T-helper 17 cell (primary cell): ENCODE measurements at places on chromosomes 12 and 14. TPM values are rescaled to one million over a fixed set of nuclear protein-coding genes. Genes with fewer than 3 reads are reported as not detected.
A peak's percentile ranks its signal among the peaks of the same experiment; 100 is the strongest.

DNA sequence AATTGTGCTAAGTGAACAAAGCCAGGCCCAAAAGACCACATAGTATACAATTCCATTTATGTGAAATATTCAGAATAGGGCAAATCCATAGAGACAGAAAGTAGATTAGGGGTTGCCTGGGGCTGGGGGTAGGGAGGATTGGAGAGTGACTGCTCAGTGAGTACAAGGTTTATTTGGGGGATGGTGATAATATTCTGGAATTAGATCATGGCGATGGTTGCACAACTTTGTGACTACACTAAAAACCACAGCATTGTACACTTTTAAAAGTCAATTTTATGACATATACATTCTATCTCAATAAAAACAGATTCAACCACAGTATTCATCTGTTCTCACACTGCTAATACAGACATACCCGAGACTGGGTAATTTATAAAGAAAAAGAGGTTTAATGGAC is 68.7 kb upstream of the MAP1LC3B2 start:
- H3K36me3 ChIP-seq: no peaks in the 10 kb centered on the region
- H3K4me3 ChIP-seq: no peak overlapping the region
- DNase-seq: no peak
- no peak overlapping the region for H3K27ac ChIP-seq

SERPINA12 gene
- not detected for total RNA-seq

GRIN2B gene
- total RNA-seq: not detected

DNA sequence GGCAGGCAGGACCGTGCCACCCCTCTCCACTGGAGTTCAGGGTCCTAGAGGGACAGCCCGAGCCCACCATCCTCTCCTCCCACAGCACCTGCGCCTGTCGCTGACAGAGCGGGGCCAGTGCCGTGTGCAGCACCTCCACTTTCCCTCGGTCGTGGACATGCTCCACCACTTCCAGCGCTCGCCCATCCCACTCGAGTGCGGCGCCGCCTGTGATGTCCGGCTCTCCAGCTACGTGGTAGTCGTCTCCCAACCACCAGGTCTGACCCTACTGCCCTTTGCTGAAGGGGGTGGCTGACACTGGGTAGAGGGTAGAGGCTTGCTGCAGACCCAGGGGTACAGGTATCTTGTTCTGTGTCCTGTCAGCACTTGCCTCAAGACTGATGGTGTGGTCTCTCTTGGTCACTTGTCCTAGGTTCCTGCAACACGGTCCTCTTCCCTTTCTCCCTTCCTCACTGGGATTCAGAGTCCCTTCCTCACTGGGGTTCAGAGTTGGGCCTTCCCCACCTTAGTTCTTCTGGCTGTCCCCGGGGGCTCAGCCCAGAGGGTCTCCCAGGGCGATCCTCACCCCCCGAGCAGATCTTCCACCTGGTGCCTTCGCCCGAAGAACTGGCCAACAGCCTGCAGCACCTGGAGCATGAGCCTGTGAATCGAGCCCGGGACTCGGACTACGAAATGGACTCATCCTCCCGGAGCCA is 42.0 kb downstream of the SH2B3 start:
- H3K4me1 ChIP-seq: peaks cover 63% of the 10 kb centered on the region
- H3K4me3 ChIP-seq: no peak overlapping the region
- H3K27me3 ChIP-seq: no peaks in the 10 kb centered on the region
- peaks cover 6% of the 10 kb centered on the region for H3K36me3 ChIP-seq
- H3K27ac ChIP-seq: peak overlapping the region; percentile 91

DNA sequence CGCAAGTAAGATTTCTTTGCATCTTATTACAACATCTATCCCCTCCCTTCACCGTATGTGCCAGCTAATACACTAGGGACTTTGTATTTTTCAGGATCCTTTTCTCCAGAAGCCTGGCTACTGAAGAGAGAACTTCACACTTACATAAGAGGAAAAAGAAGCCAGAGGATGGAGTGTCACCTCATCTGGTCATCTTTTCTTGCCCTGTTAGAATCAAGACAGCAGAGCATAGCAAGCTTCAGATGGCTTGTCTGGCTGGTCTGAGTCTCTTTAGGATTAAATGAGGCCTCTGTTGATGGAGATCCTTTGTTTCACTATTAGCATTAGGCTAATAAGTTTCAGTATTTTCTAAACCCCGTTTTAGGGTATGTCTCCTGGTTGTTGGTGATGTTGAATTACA is 14.4 kb upstream of the AACS start:
- peaks cover 2% of the 10 kb centered on the region for H3K4me1 ChIP-seq
- H3K27ac ChIP-seq: no peak overlapping the region
- H3K4me3 ChIP-seq: no peak overlapping the region
- no peak for DNase-seq

BICDL1 gene
- total RNA-seq: 146 TPM
